ENCODE measurements at places on chromosomes 13 and 19.

DNA sequence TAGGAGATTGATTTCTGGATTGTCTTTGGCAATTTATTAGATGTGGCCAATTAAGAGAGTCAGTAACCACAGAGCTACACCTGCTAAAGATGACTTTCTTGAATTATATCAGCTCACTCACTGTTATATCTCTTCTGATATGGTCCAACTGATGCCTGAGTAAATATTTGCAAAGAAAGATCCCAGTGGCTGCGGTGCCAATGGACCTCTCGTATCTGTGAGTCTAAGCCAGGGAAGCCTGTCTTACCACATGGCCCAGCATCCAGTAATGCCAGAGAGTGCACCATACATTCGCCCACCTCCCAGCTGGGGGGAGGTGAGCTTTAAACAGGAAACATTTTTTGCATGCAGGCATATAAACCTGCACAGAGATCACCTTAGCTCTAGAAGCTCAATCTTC, 82.7 kb upstream of the SLC15A1 start:
- no peak for DNase-seq

DNA sequence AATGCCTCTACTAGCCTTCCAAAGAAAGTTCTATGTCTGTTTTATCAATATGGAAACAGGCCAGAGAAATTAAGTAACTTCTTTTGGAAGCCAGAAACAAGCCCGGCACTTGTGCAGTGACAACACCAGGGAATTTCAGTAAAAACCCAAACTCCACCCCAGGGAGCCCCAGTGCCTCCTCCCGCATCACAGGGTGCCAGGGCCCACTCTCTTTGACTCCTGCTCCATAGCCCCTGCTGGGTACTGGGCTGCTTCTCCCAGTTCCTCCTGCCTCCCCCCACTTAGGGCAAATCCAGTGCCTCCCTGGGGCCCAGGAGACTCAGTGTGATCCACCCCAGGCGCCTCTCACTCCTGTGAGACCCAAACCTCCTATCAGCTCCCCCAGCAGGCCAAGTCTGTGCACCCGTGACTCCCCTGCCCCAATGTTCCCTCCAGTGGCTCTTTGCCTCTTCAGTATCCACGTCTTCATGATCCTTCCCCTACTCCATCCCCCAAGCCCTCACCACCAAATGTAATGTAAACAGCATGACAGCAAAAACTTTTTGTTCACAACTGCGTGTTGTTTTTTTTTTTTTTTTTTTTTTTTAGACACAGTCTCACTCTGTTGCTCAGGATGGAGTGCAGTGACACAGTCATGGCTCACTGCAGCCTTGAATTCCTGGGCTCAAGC, 2.3 kb upstream of the FFAR3 start:
- DNase-seq = no peak

DNA sequence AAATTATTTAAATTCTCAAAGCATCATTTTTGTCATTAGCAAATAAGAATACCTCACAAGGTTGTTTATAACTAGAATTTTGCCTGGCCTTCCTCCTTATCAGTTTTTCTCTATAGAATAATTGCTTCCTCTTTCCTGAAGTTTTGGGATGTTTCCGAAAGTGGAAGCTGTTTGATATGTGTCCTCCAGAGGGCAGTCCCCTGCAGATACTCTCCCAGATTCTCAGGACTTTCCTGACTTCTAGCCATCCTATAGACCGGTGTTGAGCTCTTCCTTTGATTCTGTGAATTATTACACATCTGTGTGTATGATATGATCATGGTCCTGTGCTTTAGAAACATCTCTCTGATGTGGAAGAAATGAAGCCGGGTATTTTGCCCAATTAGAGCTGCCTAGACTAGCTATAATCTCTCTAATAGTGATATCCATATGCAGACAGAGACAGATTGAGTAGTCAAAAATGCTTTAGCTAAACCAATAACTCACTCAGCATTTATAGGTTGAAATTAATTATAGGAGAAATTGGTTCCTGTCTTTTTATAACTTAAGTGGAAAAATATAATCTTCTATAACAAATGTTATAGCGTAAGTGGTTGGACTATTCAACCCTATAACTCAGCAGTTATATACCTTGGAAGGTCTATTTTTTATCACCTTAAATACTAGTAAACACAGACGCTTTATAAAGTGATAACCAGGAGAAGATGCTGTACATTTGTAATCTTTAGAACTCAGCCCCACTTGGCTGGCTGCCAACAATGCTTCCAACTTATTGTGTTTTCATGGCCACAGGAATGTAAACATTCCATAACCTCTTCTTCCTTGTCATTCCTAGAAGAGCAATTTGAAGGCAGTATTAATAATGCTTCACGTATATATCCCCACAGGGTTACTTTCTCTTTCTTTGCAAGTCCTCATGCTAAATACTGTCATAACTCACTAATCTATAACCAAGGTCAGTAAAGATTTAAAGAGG, 201.0 kb upstream of the RXFP2 start:
- no peak for DNase-seq

DNA sequence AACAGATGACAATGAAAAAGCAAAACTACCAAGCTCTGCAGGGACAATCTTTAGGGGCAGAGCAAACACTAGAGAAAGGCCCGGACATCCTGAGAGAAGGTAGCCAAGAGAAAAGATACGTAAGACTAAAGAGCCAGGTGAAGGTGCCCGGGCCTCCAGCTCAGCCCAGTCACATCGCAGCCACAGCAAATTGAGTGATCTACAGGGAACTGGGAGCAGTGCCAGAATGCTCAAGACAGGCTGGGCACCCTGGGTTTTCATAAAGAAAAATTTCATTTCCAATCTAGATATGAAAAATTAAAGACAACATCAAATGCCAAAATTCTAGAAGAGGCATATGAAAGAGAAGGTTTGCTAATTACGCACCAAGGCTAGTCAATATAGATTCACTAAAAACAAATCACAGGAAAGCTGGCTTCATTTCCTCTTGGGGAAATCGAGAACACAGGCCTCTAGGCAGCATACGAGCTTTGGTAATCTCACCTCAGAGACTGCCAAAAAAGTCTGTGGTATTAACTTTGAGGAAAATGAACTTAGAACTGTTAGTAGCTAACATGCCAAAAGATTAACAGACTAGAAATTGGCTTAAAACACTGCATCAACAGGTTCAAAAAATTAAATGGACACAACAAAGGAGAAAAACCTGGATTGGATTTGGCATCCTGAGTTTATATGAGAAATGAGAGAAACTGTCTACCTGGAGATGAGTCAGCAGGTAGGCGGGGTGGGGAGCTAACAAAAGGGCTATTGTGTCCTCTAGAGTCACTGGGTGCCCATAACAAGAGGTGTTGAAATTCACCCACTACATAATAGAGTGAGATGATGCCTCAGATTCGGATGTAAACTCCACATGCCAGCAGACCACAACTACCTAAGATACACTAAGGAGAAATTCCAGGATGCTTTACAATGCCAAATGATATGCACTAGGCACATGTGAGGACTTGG, 6.6 kb downstream of the ANKRD10 start:
- DNase-seq = no peak

- DNase-seq = no peak
Observed at GRCh38 chr13:60790620-60791019, 393.6 kb downstream of the TDRD3 start.

DNA sequence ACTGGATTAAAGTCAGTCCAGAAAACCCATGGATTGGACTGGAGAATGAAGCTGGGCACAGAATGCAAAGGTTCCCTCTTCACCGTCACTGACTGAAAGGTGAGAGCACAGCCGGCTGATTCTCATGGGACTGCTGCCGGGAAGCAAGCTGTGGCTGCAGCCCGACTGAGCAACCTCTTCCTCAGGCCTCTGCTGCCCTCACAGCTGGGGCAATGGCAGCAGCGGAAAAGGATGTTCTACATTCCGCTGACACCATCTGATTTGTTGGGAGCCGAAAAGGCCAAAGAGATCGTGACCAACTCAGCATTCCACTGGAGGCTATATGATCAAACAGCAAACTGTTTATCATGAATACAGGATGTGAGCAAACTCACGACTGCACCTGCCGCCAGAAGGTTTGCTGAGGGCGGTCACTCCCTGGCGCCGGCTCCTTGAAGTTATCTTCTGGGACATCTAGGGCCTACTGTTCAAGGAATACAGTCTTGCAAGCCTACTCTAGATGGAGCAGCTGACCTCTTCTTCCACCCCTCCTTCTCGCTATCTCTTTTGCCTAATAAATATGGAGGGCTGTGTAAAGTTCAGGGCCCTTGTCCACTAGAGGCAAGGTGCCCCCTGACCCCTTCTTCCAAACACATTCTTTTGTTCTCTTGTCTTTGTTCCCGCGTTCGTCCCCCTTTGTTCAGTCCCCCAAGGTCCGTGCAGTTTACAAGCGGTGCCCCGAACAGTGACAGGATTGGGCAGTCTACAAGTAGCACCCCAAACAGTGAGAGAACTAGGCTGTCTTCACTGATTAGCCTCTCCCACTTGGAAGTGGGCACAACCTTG, 19.6 kb upstream of the SIGLEC6 start:
- no peak for DNase-seq

DNA sequence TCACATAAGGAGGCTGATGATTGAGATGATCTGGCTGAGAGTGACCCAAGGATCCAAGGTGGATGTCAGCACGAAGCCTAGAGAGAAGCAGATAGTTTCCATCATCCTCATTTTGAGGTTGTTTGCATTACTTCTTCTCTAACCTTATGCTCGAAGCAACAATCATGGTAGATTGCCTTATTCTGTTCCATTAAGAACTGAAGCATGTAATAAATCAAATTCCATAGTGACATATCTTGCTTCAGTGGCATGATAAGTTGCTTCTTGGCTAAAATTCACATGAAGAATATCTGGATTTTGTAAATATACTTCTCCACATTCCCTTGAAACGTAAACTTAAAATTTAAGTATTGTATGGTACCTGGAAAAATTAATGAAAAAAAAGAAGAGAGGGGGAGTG, 377.8 kb upstream of the DACH1 start:
- DNase-seq = no peak

DNA sequence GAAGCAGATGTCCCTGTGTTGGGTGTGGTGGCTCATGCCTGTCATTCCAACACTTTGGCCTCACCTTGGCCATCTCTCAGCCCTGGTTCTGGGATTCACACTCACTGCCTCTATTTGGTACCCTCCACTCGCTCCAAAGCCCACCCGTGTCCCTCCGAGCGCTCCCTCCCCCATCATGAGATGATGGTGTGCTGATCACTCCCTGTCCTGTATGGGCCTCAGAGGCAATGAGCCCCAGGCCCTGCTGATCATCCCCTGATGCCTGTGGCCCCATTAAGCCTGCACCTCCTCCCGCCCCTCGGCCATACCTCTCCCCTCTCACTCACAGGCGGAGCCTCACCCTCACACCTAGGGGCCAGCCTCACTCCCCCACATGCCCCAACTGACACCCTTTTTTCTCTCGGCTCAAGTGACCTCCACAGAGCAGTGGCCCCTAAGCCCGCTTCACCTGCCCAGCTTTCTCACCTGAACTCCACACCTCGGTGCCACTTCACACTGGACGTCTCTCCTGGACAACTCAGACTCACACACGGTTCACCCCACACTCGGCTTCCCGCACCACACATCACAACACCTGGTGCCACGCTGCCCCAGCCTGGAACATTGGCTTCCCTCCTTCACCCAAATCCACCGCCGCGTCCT, 114.5 kb downstream of the STK24 start:
- DNase-seq = no peak

DNA sequence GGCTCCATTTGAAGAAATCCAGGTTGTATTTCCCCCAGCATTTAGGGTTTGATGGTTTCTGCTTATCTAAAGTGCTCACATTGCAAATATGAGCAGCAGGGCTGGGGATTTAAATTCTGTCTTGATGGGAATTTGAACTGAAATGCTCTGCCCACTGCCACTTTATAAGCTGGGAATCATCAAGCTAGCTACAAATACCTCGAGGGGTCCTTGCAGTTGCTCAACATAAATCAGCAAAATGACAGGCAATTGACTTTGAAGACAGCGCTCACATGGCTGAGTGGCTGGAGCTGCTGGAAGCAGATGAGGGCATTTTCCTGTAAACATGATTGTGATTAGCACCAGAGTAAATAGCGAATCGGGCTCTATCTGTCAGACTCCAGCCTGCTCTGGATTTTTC, 39.4 kb upstream of the MEDAG start:
- DNase-seq = no peak

DNA sequence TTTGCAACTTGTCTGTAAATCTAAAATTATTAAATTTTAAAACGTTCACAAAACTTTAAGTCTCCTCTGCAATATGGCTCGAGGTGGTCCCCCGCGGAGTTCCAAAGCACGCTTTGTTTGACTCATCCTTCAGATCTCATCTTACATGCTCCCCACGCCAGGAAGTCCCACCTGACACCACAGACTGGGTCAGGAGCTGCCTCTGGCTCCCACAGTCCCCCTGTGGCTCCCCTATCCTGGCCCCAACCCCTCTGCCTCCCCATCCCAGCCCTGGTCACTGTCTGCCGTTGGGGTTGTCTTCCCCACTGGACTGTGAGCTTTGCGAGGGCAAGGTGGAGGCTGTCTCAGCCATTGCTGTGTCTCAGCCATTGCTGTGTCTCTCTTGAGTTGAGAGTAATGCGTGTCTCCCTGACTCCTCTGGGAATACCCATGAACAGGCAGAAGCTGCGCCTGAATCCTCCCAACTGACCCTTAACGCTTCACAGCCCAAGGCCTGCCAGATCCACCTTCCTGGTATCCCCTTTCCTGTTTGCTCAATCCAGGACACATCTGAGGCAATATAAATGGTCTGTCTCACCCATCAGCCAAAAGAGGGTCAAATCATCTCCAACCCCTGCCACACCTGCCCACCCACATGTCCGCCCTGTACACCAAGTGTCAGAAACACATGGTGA, 15.9 kb downstream of the DYRK1B start:
- no peak for DNase-seq

GRCh38 chr19:13121551-13122274, 3.6 kb downstream of the NACC1 start:
- DNase-seq = no peak
